ENCODE measurements at places on chromosomes 6 and 20. TPM values are rescaled to one million over a fixed set of nuclear protein-coding genes. Genes with fewer than 3 reads are reported as not detected.

Gene TRIM10
- 0.16 TPM for total RNA-seq

Gene MMP24OS
- total RNA-seq: 44.6 TPM

Gene C6orf58
- total RNA-seq: not detected

Gene TCF15
- total RNA-seq: not detected

DNA sequence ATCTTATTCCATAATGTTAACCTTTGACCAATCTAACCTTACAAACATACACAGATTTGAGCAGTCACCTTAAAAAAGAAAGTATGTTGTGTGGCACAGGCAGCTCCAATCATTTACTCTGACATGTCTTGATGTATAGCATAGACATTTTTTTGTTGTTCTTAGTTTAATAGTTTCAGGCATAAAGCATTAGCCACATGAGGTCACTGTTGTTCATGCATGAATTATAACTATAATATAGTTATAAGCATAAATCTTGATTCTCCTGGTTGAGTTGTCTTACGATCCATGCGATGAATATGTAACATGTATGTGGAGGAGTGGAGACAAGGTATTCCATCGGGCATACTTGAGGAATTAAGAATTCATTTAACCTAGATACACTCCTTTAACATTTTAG lies 26.1 kb upstream of the NKAIN2 start:
- no peak for DNase-seq

- DNase-seq: no peak
These were observed 95.7 kb upstream of the DUSP22 start for GRCh38 chr6:196543-196942.

GRCh38 chr20:7696311-7696710 lies 243.9 kb downstream of the HAO1 start:
- no peak for DNase-seq

DNA sequence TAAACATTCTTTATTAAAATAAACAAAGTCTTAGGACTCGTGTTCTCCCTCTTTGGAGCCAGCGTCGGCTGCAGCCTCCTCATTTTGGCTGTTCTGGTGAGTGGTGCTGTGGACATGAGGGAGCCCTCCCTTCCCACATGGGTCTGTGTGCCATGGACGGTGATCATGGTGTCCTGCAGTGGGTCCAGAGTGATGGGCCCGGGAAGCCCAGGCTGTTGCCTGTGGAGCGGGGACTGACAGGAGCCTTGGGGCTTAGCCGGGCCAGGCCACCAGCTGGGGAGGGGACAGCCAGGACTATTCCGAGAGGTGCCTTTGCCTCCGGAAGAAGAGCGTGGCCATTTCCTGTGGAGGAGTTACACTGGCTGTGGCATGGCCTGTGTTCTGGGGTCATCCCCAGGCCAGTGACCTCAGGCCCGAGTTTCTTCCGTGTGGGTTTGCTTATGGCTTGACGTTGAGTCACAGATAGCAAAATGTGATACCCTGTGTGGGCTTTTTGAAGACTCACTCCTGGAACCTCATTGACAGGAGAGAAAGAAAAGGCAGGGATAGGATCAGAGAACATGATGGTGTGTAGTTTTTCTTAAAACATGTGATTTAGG lies 153.4 kb downstream of the DTNBP1 start:
- no peak for DNase-seq

Gene PAK5
- not detected for total RNA-seq
